ENCODE measurements at places on chromosomes 16 and 17.
A peak's percentile ranks its signal among the peaks of the same experiment; 100 is the strongest.

DNA sequence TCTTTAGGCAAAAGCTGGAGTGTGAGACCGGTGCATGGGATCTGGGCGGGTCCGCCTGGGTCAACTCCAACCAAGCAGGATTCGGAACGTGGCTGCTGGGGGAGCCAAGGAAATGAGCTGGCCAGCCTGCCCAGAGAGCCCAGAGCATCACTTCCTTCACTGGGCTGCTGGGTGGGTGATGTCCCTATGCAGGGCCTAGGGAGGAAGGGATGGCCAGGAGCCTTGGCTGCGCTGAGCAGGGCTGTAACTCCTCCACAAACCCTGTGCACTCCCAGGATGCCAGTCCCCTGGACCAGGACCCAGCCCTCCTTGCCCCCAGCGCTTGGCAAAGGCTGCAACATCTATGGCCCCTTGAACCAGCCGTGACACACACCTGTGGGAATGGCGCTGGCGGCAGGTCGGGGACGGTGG lies 138.4 kb downstream of the RAB11FIP4 start:
- no peak for DNase-seq

- no peak for DNase-seq
Measured at GRCh38 chr17:2777242-2777867, 18.9 kb upstream of the RAP1GAP2 start.

GRCh38 chr17:31582151-31582907 lies 190.9 kb downstream of the RAB11FIP4 start:
- DNase-seq = peak; percentile 46

- DNase-seq = no peak
Measured at GRCh38 chr17:5128905-5129535, 13.2 kb downstream of the USP6 start.

DNA sequence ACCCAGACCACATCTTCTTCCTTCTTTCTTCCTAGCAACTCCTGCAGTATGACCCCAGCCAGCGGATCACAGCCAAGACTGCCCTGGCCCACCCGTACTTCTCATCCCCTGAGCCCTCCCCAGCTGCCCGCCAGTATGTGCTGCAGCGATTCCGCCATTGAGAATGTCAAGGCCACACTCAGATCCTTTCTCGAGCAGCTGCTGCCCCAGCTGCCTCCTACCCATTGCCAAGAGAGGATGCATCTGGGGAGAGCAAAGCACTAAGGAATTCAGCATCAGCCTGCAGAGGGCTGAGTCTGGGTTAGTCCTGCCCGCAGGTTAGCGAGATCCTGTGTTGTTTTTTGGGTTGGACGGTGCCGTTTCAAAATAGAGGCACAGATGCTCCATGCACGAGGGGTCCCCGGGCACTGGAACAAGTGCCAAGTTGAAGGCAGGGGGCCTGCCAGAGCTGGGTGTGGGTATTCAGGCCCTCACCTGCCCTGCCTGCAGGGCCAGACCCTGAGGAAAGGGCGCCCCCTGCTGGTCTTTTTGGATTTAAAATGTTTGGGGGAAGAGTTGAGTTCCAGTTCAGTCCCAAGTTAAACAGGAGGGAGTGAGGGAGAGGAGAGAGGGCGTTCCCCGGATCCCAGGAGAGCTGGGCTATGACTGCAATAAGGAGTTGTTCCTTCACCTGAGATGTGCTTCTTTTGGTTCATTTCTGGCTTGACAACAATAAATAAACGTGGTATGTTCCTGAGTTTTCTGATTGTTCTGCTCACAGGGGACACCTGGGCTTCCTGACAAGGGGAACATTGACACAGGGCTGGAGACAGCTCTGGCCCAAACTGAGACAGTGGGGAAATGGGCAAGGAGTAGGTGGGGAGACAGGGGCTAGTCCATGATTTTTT lies 4.9 kb downstream of the CDK3 start:
- DNase-seq = peak; percentile 73

DNA sequence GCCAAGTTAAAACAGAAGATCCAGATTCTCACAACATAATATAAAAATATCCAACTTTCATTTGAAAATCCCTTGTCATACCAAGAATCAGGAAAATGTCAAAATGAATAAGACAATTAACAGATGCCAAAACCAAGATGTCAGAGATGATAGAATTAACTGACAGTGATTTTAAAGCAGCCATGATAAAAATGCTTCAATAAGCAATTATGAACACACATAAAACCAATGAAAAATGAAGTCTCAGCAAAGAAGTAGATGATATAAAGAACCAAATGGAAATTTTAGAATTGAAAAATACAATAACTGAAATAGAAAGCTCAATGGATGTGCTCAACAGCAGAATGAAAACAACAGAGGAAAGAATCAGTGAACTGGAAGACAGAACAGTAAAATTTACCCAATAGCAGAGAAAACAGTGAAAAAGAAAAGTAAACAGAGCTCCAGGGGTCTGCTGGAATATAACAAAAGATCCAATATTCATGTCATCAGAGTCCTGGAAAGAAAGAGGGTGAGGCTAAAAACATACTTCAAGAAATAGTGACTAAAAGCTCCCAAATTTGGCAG lies 35.1 kb downstream of the SHCBP1 start:
- no peak for DNase-seq

DNA sequence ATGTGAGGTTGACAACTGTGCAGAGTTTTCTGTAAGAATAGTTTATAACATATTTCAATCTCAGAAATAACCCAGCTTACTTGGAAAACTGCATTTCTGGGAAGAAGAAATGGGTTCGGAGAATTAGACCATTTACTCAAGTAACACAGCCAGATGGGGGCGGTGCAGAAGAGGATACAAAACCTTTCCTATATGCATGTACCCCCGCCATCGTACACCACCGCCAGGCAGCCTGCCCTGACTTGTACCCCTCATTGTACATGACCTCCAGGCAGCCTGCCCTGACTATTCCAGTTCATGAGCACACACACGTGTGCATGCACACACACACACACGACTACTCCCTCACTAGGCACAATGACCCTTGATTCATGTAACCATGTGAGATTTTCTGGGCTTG lies 154.0 kb downstream of the C16orf78 start:
- DNase-seq = no peak

GRCh38 chr16:2422123-2422867 lies 7.0 kb upstream of the CCNF start:
- DNase-seq = no peak

DNA sequence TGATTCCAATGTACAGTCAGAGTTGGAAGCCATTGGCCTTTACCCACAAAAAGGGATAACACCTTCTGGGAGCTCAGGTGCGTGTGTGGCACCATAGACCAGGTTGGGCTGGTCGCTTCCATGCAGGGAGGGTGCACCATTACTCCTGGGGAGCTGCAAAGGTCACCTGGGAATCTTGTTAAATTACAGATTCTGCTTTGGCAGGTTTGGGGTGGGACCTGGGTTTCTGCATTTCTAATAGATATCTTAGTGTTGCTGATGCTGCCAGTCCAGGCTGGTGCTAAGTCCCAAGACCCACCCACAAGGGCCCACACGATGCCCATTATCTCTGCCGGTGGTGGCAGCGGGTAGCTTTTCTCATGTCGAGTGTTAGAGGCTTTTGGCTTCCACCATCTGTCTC lies 148.3 kb upstream of the CACNG5 start:
- no peak for DNase-seq
